NCI-H2107 (cell line): ENCODE measurements at places on chromosomes 3 and 15.

GRCh38 chr15:54026891-54027290 lies 48.6 kb downstream of the UNC13C start:
- no peak for DNase-seq

DNA sequence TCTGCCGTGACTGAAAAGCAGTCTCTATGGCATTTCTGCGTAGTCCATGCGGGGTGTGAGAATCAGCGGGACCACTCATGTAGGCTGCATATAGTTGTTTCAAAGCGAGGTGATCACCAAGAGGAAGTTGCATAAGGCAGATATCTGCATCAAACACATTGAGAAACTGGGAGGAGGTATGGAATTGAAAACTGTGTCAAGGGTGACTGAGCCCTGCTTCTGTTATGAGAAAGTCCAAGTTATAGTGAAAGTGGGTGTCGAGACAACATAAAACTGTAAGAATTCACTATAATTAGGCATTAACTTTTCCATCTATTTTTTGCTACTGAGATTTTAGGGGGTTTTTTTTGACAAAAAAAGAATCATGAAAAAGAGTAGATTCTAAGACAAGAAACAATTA lies 109.3 kb downstream of the ZIC1 start:
- no peak for DNase-seq

DNA sequence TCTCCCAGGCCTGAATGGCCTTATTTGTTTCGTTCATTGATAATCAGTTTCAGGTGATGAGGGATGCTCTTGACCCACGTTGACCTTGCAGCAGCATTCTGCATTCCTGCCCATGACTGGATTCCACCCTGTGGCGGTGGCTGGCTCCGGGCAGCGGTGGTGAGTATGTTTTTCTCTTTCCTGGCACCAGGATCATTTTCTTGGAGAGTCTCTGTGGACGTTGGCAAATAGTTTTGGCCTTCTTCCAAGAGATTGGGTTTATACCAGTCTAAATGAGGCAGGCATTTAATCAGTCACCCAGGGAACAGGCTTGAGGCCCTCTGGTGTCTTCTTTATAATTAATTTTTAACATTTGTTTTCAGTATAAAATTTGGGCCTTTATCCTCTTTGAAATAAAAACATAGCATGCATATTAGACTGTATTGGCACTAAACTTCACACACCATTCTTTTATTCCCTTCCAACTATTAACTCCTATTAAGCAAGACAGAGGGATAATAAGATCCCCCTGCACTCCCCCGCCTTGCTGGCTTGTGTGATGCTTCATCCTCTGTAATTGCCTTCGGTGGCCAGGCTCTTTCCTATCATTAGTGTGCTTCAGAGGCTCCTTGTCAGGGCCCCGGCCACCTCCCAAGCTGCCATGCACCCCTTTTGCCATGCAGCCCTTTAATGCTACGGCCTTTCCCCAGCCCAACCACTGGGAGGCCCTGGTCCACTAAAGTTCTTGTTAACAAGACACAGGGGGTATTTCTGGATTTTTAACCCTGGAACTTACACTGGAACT lies 176.2 kb upstream of the TOPAZ1 start:
- DNase-seq = no peak

- no peak for DNase-seq
Observed at GRCh38 chr15:58383876-58384275, 47.9 kb upstream of the LIPC start.
